ENCODE measurements at places on chromosomes 3 and 15.

GRCh38 chr3:154123906-154124305, 2.7 kb downstream of the ARHGEF26 start:
- no peak for DNase-seq

GRCh38 chr3:136142592-136142991, 53.5 kb downstream of the MSL2 start:
- no peak for DNase-seq

DNA sequence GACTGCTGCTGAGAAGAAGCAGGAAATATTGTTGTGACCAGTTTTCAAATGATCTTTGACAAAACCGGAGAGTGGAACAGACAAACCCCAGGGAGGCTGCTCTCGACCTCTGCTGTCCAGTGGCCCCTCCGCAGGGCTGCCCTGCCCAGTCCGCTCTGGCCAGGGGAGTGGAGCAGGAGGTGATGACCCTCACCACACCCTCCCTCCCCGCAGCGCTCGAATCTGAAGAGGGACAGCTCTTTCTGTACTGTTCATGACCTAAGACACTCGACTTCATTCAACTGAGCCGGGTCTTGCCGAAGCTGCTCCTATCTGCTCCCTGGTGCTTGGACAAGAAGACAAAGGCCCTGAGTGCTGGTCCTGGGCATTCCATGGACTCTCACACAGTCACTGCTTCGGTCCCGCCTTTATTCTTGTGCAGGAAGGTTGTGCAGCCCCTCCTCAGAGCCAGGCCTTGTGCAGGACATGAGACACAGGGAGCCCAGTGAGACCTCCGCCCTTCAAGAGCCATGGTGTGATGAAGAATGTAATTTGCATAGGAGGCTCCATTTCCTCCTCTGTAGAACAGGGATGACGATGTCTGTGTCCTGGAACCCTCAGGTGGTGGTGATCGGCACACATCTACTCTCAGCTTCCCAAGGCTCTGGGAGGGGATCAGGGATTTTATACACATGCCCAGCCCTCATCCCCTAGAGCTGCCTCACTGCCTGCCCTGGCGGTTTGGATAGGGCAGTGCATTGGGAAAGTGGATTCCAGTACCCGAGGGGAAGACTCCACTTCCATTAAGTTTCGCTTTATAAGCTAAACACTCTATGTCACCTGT, 97.1 kb upstream of the PRR20G start:
- no peak for DNase-seq

DNA sequence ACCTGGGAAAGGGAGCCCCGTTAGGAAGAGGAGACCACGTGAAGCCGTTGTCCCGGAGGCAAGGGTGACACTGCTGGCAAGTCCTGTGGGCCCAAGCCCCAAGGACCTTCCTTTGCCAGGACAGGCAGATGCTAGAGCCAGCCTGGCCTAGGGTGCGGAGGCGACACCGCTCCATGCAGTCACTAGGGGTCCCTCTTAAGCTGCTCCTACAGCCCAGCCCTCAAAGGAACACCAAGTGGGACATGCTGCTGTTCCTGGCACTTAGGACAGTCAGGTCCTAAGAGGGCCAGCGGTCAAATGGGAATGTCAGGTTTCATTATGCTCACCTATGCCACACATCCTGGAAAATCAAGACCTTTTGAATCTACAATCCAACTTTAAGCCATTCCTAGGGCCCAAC, 59.7 kb downstream of the RPN1 start:
- DNase-seq, result no peak
